ENCODE measurements at places on chromosomes 7 and 10. TPM values are rescaled to one million over a fixed set of nuclear protein-coding genes. Genes with fewer than 3 reads are reported as not detected.

- DNase-seq, result no peak
Measured at GRCh38 chr10:51896849-51897248, 197.5 kb upstream of the CSTF2T start.

GRCh38 chr10:132407243-132407746 is 10.3 kb downstream of the PWWP2B start:
- DNase-seq, result no peak

DNA sequence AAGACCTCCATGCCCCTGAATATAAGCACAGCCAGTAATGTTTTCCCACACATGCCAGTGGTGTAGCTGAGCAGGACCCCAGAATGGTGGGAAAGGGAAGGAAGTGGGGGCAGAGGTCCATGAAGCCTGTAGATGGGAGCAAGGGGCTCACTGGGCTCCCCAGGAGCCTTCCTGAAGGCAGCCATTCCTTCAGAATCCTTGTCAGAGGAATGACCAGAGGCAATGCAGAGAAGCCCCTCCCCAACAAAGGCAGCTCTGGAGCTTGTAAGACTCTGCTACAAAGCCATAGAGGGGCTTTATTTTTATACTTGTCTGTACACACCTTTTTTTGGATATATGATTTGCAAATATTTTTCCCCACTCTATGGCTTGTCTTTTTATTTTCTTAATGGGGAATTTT is 165.0 kb upstream of the TCF7L2 start:
- DNase-seq, result no peak

DNA sequence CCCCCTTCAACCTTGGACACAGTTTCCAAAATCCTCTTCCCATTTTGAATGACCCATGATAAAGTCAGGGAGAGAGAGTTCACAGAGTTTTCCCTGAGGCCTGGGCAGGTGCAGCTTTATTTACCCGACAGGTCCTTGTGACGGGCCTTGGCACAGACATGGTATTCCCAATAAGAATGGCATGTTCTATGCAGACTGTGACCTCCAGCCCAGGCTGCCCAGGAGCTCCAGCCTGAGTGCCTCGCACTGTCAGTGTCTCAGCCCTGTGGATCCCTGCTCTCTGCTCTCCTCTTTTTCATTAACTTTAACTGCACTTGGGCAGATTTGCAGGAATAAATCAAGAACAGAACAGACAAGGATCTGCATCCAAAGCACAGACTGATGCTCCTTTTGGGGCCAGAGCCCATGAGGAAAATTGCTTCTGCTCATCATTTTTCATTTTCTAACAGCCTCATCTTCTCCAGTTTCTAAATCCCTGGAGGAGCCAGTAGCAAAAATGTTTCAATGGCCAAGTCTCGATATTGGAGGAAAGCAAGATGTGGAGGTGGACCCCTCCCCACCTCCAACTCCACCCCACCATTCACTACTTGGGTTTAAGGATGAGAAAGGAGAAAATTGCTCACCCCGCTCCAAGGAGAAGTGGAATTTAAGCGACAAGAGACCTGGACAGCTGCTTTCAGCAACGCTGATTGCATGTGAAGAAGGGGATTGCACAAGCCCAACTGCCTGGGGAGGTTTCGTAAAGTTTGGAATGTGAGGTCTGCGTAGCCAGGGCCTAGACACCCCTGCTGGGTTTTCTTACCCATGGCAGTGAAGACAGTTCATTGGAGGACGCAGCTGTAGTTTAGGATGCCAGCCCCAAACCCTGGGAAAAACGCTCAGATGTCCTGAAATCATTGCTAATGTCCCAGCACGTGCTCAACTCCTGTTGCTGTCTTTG is 225.9 kb downstream of the WDR11 start:
- DNase-seq, result no peak

- no peak for DNase-seq
Measured at GRCh38 chr7:7201578-7202374, 19.4 kb downstream of the C1GALT1 start.

AZGP1 gene
- total RNA-seq, result not detected

TACC2 gene
- total RNA-seq, result 7.3 TPM

RPA3 gene
- 55.7 TPM for total RNA-seq

All from MG63 (cell line).